Activated T-helper 1 cell treated with Interleukin-2 at 50 U/mL for 16 hours (primary cell): ENCODE measurements at places on chromosomes 2 and 18.

DNA sequence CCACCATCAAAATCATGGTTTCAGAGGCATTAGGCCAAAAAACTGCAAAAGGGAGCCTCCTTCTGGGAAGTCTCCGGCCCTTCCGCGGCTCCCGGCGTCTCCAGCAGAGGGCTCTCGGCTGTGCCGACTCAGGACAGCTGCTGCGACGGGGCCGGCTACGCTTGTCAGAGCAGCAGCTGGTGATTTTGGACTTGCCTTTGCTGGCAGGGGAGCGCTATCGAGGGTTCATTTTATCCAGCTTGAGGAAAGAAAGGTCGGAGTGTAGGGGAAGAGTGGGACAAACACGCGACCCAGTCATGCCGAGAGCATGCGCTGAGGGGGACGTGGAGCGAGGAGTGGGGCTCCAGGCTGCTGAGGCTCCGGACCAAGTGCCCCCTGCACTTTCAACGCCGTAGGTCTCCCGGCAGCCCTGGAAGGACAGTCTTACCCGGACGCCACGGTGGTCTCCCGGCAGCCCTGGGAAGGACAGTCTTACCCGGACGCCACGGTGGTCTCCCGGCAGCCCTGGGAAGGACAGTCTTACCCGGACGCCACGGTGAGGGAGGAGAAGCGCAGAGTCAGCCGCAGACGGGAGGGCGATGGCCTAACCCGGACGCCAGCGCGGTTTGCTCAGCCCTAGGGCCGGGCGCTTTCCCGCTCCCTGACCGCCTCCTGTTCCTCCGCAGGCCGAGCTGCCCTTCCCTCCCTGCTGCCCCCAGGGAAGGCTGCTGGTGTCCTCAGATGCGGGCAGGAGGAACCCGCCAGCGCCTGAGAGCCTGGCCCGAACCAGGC is 21.7 kb downstream of the DDX18 start:
- peak; percentile 18 for DNase-seq

DNA sequence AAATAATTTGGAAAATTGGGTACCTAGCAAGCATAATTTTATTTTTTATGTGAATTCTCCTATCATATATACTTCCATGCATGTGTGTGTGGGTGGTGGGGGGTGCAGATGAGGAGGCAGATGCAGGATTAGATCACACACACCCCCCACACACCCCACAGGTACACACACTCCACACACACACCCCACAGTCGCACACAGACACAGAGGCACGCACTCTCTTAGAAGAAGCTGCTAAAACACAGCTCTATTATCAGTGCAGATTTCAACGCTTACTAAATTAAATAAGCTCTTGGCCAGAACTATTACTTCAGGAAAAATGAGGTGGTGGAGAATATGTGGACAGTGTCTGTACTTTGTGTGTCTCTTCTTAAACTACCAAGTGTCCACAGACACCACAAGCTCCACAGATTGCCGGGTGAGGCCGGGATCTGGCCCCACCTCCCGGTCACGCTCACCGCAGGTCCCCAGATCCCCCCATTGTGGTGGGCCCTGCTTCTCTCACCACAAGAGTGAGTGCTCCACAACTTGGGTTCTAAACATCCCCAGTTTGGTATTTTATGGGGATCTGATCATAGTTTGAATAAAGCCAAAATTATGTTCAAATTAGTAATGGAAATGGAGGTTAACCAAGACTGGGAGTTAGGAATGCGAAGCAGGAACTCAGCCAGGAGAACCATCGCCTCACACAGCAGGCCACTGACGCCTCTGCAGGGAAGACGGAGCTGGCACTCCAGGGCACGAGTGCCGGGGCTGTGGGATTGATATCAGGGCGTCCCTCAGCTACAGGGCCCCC is 102.1 kb downstream of the PXDN start:
- no peak for DNase-seq

DNA sequence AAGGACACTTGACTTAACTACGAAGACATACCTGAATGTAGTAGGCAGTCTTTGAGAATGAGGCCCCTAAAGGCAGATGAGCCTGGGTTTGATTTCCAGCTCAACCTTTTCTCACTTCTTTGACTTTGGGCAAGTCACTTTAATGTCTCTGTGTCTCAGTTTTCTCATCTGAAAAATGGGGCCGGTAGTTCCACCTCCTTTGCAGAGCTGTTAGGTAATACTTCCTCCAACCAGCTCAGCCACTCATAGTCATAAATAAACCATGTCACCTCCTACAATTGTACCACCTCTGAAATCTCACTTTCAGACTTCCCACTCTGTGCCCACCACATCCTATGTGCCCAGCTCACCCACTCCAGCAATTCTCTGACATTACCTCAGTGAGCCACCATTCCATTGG is 10.4 kb downstream of the ARHGAP25 start:
- no peak for DNase-seq

DNA sequence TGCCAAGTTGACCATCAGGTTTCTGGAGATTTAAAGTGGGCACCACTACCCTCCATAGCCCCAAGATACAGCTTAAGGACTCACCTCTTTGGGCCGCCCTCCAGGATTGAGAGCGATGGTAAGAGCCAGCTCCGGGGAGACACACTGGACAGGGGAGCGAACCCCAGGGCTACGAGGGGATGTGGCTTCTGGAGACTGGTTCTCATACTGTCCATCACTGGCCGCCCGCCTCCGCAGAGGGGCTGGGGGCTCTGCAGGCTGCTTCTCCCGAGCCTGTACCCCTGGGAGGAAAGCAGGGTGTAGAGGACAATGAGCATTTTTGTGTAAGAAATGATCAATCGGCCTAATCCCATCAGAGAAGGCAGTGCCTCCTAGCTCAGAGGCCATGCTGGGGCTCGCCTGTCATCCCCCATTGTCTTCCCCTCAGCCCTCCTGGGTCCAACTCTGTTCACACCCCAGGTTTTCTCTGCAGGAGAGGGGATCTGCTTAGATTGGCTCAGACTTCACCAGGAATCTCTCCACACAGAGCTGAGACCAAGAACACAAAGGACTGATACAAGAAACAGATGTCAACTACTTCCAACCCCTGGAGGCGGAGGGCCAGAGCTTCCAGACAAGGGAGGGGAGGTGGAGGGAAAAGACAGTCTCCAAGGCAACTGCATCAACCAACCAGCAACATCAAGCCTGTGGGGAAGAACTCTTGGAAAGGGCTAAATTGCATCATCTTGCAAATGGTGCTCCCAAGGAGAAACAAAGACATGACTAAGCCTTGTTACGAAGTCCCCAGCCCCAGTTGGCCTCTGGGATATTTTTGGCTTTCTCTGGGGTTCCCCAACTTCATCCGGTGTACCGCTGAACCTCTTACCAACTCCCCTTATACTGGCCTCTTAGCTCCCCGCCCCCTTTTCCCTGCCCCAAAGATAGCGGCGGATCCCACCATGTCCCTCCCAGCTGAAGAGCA is 166.6 kb downstream of the TNS1 start:
- no peak for DNase-seq
